Thyroid gland (tissue), 4 donors: ENCODE measurements at places on chromosomes 13 and 19. TPM values are rescaled to one million over a fixed set of nuclear protein-coding genes. Genes with fewer than 3 reads are reported as not detected.

- no peak for DNase-seq
Measured at GRCh38 chr19:4358709-4359626, 15.6 kb downstream of the MPND start.

- peak; percentile 98 for DNase-seq
Measured at GRCh38 chr19:56839652-56840450, 675 bp downstream of the PEG3 start.

Gene ZNF415
- 37.6 TPM for total RNA-seq

Gene AKAP8L
- 272 TPM for total RNA-seq

DNA sequence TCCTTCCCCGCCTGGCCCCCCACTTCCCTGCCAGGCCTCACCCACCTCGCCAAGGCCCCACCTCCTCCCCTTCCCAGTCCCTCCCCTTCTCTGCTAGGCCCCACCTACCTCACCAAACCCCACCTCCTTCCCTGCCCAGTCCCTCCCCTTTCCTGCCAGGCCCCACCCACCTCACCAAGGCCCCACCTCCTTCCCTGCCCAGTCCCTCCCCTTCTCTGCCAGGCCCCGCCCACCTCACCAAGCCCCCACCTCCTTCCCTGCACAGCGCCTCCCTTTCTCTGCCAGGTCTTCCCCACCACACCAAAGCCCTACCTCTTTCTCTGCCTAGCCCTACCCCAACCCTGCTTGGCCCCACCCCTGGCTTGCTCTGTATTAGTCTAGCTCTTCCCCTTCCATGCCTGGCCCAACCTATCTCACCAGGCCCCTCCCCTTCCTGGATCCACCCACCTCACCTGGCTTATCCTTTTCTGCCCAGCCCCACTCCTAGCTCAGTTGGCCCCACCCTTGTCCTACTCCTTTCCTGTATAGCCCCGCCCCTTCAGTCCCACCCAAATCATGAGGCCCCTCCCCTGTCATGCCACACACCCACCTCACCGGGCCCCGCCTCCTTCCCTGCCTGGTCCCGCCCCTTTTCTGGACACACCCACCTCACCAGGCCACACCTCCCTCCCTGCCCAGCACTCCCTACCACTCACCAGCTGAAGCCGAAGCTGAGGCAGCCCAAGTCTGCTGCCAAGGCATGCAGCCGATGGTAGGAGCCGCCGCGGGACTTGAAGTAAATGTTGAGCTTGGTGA, 16.2 kb downstream of the CERS1 start:
- no peak for DNase-seq

GRCh38 chr13:110841846-110842245, 73.0 kb downstream of the ANKRD10 start:
- DNase-seq = no peak

- DNase-seq = no peak
Measured at GRCh38 chr13:109782823-109783431, 3.5 kb downstream of the IRS2 start.

DNA sequence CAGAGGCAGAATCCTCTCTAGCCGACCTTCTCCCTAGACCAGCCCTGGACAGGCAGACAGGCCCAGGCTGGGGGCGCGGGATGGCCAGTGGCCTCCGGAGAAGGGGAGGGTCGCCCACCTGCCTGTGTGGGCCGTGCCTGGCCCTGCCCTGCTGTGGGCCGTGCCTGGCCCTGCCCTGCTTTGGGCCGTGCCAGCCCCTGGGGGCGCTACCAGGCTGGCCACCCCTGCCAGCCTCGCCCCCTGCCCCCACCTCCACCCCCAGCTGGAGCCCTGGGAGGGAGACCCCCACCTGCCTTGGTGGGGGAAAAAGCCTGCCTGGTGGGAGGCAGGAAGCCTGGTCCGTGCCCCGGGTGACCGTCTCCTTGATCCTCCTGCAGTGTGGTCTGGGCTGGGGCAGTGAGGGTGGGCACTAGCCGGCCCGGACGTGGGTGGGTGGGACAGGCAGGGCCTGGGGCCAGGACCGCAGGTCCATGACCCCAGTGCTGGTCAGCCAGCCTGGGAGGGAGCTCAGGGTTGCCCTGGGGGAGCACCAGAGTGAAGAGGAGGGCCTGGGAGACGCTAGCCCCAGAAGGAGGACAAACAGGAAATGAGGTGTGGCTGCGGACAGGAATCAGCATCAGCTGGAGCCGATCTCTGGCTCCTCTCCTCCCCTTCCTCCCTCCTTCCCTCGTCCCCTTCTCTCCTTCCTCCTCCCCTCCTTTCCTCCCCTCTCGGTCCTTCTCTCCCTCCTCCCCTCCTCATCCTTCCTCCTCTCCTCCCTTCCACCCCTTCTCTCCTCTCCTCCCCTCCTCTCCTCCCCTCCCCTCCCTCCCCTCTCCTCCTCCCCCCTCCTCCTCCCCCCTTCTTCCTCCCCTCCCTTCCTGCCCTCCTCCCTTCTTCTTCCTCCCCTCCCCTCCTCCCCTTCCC, 5.1 kb upstream of the MKNK2 start:
- DNase-seq = peak; percentile 41
